Naive thymus-derived CD4-positive, alpha-beta T cell (primary cell): ENCODE measurements at places on chromosomes 5 and 9. TPM values are rescaled to one million over a fixed set of nuclear protein-coding genes. Genes with fewer than 3 reads are reported as not detected.

GRCh38 chr5:134073404-134073803 is 41.1 kb upstream of the TCF7 start:
- no peaks in the 10 kb centered on the region for H3K36me3 ChIP-seq
- no peaks in the 10 kb centered on the region for H3K27me3 ChIP-seq
- peak overlapping the region; percentile 5 for H3K27ac ChIP-seq
- H3K4me3 ChIP-seq, result no peak overlapping the region
- DNase-seq, result no peak

DNA sequence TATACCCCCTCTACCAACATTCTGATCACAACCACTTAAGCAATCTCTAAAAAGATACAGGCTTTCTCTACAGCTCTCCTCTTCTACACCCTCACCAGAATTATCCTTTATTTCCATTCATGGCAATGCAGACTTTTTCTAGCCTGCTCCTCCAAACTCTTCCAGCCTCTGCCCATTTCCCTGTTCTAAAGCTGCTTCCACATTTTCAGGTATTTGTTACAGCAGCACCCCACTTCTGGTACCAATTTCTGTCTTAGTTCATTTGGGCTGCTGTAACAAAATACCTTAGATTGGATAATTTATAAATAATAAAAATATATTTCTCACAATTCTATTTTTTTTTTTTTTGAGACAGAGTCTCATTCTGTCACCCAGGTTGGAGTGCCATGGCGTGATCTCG is 53.0 kb upstream of the DNAH5 start:
- H3K4me1 ChIP-seq, result no peaks in the 10 kb centered on the region
- no peaks in the 10 kb centered on the region for H3K36me3 ChIP-seq
- no peaks in the 10 kb centered on the region for H3K27me3 ChIP-seq

DNA sequence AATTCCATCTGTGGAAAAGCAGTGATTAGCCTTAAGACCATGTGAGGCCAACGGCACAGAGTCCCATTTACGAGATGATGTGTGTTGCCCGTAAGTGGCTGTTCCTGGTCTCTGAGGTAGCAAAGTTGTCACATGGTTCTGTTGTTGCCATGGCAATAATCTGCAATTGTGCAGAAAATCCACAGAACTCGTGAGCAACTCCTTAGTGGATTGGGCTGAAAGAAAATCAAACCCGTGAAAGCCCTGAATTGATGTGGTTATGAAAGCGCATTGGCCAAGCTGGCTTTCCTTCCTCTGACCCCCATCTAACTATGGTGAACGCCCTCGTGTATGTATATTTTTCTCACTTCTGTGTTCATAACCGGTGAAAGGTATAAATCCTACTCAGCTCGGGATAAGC is 614.7 kb downstream of the EBF1 start:
- H3K27me3 ChIP-seq, result no peaks in the 10 kb centered on the region
- no peak overlapping the region for H3K27ac ChIP-seq
- H3K4me3 ChIP-seq, result no peak overlapping the region
- H3K36me3 ChIP-seq, result no peaks in the 10 kb centered on the region

DNA sequence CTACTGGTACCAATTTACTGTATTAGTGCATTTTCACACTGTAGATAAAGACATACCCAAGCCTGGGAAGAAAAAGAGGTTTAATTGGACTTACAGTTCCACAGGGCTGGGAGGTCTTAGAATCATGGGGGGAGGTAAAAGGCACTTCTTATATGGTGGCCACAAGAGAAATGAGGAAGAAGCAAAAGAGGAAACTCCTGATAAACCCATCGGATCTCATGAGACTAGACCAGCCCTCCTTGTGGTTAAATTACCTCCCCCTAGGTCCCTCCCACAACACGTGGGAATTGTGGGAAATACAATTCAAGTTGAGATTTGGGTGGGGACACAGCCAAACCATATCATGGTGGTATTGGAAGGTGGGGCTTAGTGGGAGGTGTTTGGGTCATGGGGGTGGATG is 56.5 kb upstream of the SPDL1 start:
- no peak for DNase-seq
- H3K27me3 ChIP-seq, result no peaks in the 10 kb centered on the region
- no peaks in the 10 kb centered on the region for H3K4me1 ChIP-seq
- H3K27ac ChIP-seq, result no peak overlapping the region
- no peaks in the 10 kb centered on the region for H3K36me3 ChIP-seq

DNA sequence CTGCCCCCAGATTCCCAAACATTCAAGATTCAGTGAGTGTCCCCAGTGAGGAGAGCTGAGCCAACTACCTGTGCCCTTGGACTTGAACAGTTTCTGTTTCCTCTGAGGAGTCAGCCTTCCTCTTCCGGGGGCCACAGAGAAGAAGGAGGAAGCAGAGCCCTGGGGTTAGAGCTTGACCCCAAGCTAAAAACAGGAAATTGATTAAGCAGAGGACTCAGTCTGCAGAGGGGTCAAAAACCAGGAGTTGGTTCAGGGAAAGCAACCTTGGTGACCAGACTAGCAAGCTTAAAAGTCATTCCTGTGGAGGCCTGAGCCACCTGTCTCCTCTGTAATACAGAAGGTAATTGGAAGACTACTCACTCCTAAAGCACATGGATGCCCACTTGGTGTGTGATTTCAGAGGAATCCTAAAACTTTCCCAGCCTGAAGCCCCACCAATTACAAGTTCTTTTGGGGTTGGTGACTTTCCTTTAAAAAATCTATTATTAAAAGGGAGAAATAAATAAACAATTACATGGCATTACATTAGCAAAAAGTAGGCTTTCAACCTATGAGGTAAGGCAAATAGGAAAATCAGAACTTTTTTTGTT is 64.2 kb upstream of the SELENOP start:
- no peaks in the 10 kb centered on the region for H3K27me3 ChIP-seq
- no peaks in the 10 kb centered on the region for H3K36me3 ChIP-seq
- DNase-seq, result no peak
- H3K27ac ChIP-seq, result no peak overlapping the region

DNA sequence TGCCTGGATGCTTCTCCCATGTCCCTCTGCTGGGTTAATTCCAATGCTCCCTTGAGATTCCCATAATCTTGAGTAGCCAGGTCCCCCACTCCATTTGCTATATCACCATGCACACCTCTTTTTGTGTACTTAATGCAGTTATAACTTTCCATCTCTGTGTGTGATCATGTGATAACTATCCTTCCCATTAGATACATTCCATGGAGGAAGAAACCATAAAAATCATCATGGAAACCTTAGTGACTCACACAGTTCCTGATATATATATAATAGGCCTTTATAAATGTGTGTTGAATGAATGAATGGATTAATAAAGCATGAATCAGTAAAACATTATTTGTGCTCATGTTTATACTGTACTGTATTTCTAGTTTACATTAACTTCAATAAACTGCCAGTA is 104.6 kb downstream of the PCSK5 start:
- no peaks in the 10 kb centered on the region for H3K27me3 ChIP-seq
- H3K4me3 ChIP-seq, result no peak overlapping the region
- DNase-seq, result no peak
- no peaks in the 10 kb centered on the region for H3K4me1 ChIP-seq
- H3K27ac ChIP-seq, result no peak overlapping the region

- no peak overlapping the region for H3K27ac ChIP-seq
- H3K27me3 ChIP-seq, result no peaks in the 10 kb centered on the region
- H3K36me3 ChIP-seq, result no peaks in the 10 kb centered on the region
- no peak overlapping the region for H3K4me3 ChIP-seq
These were observed 756.2 kb downstream of the TLE1 start for GRCh38 chr9:80932947-80933780.

GRCh38 chr9:128138001-128138400 is 10.5 kb upstream of the PTGES2 start:
- no peaks in the 10 kb centered on the region for H3K4me1 ChIP-seq
- H3K27ac ChIP-seq, result no peak overlapping the region
- no peaks in the 10 kb centered on the region for H3K27me3 ChIP-seq
- no peak for DNase-seq

Gene CRHBP
- not detected for total RNA-seq

Gene OR1J2
- 0.66 TPM for total RNA-seq
